ENCODE measurements at places on chromosomes 11 and 22.

GRCh38 chr11:125084761-125085231 is 21.7 kb downstream of the SLC37A2 start:
- DNase-seq: no peak

GRCh38 chr11:1194231-1194976 is 28.5 kb upstream of the MUC5B start:
- peak; percentile 20 for DNase-seq

GRCh38 chr22:27747396-27748221 is 53.9 kb downstream of the MN1 start:
- no peak for DNase-seq

- no peak for DNase-seq
Observed at GRCh38 chr22:40397396-40397795, 27.0 kb downstream of the SGSM3 start.

DNA sequence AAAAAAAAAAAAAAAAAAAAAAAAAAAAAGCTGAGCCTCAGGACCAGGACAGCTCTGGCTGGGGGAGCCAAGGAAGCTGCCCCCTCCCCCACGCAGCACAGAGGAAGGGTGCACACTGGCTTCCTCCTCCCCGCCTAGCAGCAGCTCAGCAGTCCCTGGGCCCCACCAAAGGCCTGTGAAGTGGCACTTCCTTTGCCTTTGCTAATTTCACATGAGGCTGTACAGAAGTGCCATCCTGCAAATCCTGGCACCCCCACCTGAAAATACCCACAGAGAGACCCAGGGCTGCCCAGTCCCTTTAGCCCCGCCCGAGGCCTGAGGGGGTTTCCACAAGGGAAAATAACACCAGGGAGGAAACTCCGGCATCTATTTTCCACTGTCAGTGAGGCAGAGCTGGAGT is 3.9 kb downstream of the RHOG start:
- peak; percentile 79 for DNase-seq

- DNase-seq: no peak
Observed at GRCh38 chr11:44016131-44016530, 31.6 kb upstream of the ACCSL start.

GRCh38 chr11:818396-819128 is at the start of gene PNPLA2:
TSS of gene PNPLA2 (plus strand) at chr11:818914. CDS start at chr11:819719, 805 bp downstream.
- DNase-seq: no peak

DNA sequence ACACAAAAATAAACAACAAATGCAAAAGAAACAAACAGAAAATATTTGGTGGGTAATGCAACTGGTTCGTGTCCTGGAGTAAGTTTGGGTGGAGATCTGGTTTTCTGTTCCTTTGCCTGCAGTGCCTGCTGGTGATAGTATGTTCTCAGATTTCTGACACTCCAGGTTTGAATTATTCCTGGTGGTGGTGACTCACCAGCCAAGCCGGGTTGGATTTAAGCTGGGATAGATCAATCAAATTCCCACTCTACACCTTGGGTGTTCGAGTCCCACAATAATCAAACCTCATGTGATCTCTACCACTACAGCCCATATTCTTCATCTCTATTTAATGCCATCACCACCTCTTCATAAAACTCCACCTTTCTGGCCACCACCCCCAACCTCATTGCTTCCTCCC is 421.8 kb downstream of the NTM start:
- DNase-seq: no peak

- no peak for DNase-seq
Observed at GRCh38 chr11:17931595-17931994, 81.3 kb downstream of the SERGEF start.

GRCh38 chr11:65863889-65864705 is 3.9 kb downstream of the MUS81 start:
- DNase-seq: no peak

- DNase-seq: no peak
Observed at GRCh38 chr11:14258221-14258935, 100.6 kb downstream of the RRAS2 start.

- no peak for DNase-seq
Observed at GRCh38 chr22:45717789-45718188, 46.2 kb downstream of the ATXN10 start.

GRCh38 chr22:45546333-45547015 is 43.8 kb downstream of the FBLN1 start:
- DNase-seq: no peak

GRCh38 chr22:40547729-40548143 is 88.8 kb downstream of the MRTFA start:
- DNase-seq: no peak

DNA sequence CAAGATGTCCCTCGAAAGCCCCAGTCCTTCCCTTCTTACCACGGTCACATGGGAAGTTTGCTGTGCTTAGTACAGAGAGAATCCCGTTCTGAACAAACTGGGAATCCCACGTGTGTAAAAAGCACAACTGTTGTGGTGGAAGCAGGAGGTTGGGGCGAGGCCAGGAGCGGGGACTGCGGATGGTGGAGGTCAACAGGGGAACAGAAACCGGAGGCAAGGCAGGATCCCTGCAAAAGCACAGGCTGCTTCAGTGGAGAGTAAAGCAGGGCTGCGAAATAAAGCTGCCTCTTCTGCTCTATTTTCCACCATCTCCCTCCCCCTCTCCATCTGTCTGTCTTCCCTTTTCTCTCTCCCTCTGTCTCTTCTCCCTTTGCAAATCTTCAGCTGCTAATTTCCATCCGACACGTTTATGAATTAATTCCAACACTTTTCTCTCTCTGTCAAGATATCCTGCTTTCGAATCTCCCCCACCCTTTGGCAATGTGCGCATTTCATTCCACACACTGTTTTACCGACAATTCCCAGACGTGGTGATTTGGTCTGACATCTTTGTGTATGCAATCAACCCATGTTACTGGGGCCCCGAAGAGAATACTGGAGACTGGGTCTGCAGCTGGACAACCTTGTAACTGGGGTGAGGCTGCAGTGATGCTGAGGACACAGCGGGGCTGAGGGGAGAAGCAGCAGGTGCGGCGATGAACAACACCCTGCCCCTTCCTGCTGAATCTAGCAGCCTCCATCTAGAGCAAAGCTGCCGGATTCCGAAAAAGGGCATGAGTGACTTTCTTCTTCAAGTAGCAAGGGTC is 571.8 kb downstream of the OPCML start:
- no peak for DNase-seq

DNA sequence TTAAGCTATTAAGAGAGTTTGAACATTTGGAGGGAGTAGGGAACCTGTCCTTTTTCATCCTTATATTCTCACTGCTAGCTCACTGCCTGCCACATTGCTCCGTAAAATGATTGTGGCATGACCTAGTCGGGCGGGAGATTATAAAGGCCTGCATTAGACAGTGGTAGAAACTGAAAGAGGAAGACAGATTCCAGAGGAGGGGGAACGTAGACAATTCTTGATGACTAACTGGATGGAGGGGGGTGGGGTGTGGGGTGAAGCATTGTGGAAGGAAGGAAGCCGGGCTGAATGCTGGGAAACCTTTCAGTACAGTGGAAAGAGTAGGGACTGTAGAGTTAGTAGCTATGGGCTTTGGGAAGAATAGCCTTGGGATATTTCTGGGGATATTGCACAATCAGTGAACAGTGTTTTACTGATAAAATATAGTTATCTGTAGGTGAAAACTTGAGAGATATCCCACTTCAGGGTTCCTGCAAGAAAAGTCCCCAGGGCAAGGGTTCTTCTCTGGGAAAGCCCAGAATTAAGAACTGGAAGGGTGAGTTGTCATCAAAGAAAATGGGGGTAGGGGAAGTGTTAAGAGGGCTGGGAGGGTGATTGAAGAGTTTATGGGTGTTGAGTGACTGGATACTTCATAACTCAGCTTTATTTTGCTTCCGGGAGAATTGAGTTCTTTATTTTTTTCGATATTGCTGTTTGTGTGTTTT is 2.1 kb downstream of the MED15 start:
- peak; percentile 76 for DNase-seq

- no peak for DNase-seq
Observed at GRCh38 chr11:118663381-118663780, 16.1 kb downstream of the TREH start.

GRCh38 chr11:120581313-120581712 is 69.8 kb downstream of the GRIK4 start:
- DNase-seq: no peak

DNA sequence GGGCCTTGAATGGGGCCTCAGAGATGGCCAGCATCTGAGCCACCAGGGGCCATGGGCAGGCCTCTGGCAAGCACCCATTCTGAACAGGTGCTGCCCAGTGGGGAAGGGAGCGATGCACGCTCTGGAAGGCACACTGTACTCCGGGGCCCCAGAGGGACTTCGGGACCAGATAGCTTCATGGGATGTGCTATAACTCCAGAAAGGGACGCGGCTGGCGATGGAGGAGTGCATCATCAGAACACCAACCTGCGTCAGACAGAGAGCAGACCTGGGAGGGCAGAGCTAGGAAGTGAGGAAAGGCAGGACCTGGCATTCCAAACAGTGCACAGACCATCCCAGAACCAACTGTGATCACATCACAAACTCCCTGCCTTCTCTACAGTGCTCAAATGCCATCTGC is 16.8 kb downstream of the DGCR2 start:
- DNase-seq: no peak

DNA sequence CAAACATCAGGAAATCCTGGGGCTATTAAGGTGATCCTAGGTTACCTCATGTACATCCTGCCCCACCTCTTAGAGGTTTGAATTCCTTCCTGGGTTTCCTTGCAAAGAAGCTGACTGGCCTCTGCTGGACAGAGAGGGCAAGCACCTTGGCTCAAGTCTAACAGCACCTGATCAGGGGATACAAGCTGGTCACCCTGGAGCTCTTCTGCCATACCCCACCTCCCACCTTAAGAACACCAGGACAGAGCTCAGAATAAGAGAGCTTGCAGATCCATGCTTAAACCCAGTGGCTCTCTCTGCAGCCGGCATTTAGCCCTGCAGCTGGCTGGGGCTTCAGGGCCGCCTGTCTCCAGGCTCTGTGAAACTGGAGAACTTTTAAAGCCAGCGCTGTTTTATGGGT is 386.6 kb upstream of the NARS2 start:
- no peak for DNase-seq

- DNase-seq: no peak
Observed at GRCh38 chr11:95426823-95427462, 195.9 kb upstream of the SESN3 start.

DNA sequence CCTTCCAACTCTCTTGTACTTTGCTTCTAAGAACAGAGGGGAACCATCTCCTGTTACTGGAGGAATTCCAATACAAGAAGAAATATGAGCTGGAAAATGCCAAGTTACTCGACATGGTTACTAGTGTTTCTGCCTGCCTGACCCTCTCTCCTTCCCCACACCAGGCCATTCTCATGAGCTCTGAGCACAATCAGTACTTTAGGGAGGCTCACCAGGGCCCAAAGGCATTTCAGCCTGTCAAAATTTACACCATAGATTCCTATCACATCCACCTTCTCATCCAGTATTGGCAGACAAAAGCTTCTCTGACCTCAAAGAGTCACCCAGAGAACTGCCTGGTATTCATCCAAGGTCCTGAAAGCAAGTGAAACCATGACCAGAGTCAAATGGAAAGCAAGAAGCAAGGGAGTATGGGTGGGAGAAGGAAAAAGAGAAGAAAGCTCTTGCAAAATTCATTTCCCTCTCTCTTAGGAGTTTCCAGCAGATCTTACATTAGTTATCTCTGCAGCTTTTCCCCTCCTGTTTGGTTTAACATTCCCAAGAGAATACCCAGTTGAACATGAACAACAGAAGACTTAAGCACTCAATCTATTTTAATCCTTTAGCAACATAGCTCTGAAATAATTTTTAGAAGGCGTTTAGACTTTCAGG is 58.7 kb upstream of the NCAM1 start:
- no peak for DNase-seq

GRCh38 chr11:11397036-11397415 is 44.0 kb upstream of the CSNK2A3 start:
- no peak for DNase-seq

GRCh38 chr22:22092974-22093373 is 110.4 kb upstream of the TOP3B start:
- DNase-seq: no peak

GRCh38 chr11:12134236-12134585 is 23.8 kb downstream of the MICAL2 start:
- peak; percentile 48 for DNase-seq

DNA sequence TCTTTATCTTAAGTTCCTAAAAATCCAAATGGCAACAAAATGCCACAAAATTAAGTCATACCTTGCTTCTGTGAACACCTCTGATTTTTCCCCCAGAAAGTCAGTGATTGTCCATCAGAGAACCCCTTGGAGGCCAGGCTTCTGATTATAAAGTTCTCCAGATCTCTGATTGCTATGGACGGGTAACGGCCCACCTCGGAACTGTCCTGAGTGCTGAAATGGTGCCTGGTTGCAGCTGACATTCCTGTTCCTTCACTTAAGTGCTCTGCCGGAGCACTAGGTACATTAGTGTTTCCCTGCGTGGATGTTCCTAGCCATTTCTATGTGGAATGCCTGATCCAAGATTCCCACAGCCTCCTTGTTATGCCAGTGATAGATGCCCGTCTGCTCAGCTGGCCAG is 85.0 kb downstream of the CHST1 start:
- peak; percentile 28 for DNase-seq

GRCh38 chr11:120482149-120482548 is 29.4 kb upstream of the GRIK4 start:
- DNase-seq: no peak

- DNase-seq: no peak
Observed at GRCh38 chr11:68673306-68673945, 10.9 kb upstream of the GAL start.

DNA sequence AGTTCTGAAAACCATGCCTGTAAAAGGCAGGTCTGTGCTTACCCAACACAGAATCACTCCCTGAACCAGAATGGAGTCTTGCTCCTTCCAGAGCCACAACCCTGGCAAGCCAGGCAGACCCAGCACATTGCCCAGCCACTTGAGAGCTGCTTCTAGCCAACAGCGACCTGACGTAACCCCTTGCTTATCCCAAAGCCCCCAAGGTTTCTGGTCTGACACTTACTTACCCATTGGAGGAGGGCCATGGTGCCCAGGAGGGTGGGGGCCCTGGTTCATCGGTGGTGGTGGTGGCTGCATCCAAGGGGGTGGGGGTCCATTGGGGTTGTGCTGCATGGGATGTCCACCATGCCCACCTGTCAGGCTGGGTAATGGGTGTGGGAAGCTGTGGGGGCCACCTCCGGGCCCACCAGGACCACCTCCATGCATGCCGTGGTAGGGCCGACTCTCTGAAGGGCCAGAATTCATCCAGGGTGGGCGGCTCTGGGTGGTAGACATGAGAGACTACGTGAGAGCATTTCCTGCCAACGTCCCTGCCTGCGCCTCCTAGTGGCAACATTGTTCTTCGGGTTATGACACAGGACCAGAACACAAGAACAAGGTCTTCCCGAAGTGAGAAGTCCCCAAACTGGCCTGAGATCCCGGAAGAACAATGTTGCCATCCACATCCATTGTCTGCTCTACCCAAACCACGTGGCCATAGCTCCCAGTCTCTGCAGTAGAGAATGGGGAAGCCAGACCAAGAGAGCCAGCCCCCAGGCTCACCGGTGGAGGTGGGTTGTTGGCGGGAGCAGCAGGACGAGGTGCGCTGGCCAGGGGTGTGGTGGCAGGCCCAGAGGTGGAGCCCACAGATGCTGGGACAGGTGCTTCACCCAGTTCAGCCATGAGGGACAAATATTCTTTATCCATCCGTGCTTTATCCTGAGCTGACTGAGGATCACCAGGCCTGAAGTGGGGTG is 7.8 kb upstream of the PYGM start:
- DNase-seq: peak; percentile 91

Data from activated naive CD4-positive, alpha-beta T cell treated with anti-CD3 and anti-CD28 coated beads, Interleukin-2, amount 10 ng/mL, durations not matched to agents 7 days and 5 days (primary cell).